ENCODE measurements at places on chromosomes 2 and 18.

DNA sequence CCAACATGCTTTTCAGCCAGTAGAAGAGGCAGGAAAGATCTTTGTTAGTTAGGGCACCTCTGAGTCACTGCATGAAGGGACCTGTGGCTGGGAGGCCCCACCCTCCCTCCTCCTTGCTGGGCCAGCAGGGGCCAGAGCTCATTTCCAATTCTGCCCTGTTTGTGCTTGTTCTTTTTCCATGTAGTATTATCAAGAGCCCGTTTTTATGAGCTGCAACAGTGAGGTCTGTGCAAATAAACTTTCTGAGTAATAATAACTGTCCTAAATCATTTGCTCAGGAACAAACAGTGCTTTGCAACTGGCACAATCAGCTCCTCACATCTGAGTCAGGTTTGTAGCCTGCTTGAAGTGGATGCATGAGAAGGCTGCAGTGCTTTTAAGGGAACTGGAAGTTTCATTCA is 128.0 kb downstream of the ARL4C start:
- no peak for DNase-seq

DNA sequence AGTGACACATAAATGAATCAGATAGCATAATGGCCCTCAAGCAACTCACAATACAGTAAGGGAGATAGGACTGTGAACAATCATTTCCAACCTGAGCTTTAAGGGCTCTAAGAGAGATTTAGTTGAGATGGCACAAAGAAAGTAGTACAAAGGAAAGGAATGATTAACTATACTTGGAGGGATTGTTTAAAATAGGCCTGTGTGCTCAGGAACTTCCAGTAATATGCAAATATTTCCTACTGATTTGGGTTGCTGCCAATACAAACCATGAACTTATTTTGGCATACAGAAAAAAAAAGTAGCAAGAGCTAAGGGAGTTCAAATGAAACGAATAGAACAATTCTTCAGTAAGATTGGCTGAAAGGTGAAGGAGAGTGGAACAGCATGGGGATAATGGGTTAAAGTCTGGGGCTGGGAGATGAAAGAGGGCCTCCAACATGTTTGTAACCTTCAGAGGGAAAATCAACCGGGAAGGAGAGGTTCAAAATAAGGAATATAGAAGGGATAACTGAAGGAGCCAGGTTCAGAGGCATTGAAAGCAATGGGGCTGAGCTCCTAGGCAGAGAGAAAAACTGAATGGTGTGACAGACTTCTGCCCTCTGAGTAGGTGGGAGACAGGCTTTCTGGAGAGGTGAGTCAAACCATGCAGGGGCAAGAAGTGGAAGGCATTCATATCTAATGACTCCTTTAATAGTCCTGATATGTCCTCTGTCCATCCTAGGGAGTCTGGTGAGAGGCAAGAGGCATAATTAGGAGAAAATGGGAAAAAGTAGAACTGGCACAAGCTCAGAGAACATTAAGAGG is 83.5 kb downstream of the DNAH7 start:
- DNase-seq = no peak

DNA sequence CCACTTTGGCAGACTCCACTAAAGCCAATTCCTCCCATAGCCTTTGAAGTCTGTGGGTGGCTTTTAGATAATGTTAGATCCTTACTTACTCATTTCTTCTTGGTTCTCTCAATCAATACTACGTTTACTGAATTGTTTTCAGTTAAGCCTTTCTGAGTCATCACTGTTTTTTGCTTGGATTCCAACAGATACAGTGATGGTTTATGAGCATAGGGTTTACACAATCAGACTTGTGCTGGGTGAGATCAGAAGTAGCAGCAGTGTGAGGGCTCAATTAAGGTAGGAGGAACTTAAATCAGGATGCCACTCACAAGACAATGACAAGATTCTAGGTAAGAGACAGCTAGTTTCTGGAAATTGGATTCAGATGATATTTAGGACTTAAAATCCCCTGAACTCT is 297.7 kb upstream of the DOK6 start:
- DNase-seq = no peak

- DNase-seq = no peak
Observed at GRCh38 chr2:235592836-235593235, 99.0 kb downstream of the AGAP1 start.

DNA sequence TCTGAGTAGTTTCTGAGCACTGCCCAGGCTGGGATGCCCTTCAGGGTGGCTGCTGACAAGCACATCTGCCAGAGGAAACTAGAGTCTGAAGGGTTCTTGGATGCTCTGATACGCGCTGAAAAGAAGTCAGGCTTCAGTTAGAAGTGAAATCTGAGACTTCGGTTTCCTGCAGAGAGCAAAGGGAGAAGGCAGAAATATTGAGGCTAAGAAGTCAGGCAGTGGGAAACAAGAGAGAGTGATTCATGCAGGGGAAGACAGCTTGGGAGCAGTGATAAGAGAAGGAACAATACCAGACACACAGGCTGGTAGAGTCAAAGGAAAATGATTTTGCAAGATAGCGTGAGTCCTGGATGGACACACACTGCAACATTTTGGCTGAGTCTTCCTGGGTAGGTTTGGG is 51.0 kb upstream of the BOD1L2 start:
- DNase-seq = no peak

- no peak for DNase-seq
Observed at GRCh38 chr2:113861740-113862139, 28.1 kb upstream of the ACTR3 start.

DNA sequence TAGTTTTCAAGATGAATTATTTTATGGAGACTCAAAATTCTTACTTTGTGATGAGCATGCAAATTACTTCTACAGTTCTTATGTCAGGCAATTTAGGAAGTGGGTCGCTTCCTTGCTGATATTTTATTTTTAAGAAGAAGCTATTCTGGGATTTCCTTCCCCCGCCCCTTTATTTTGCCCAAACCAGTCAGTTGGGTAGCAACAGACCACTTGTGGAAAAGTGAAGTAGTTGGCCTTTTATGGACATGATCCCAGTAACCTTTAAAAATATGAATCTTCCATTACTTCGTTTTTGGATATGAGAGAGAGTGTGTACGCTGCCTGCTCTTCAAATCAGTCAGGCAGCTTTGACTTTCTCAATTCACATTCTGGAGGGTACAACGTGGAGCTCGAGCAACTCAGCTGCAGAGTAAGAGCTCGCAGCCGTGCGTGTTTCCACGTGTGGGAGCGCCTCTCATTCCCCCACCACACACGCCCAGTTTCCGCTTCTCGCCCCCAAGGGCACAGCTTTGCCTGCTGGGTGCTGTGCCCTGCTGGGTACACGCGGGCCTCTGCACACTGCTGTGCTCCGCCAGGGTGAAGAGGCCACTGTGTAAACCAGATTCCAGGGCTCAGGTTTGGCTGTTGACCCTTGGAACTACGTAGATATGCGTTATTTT is 92.6 kb downstream of the ITGB1BP1 start:
- DNase-seq = no peak

DNA sequence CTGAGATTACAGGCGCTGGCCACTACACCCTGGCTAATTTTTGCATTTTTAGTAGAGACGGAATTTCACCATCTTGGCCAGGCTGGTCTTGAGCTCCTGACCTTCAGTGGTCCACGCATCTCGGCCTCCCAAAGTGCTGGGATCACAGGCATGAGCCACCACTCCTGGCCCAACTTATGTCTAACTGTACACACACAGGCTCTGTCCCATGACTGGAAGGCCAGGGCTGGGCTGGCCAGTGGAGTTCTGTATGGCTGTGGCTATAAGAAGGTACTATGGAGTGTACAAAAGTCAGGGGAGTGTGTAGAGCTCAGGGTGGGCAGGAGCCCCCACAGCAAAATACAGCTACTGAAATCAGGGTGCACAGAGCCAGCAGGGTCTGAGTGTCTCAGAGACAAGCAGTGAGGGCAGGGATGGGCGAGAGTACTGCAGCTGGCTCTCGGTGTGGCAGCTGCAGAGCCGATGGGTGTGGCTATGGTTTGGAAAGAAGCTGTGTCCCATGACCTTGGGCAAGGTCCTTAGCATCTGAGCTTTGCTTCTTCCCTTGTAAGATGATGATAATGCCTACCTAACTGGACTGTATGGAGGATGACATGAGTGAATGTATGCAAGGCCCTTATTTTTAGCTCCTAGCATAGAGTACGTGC is 10.4 kb upstream of the MSGN1 start:
- DNase-seq = no peak

- DNase-seq = no peak
Observed at GRCh38 chr2:152155209-152155608, 20.4 kb downstream of the STAM2 start.

Data from D341Med (cell line).